ENCODE measurements at places on chromosomes 16 and 17. TPM values are rescaled to one million over a fixed set of nuclear protein-coding genes. Genes with fewer than 3 reads are reported as not detected.
A peak's percentile ranks its signal among the peaks of the same experiment; 100 is the strongest.

Gene DNAAF8
- 0.33 TPM for polyA plus RNA-seq

Gene AHSP
- polyA plus RNA-seq: not detected

Gene EVPLL
- polyA plus RNA-seq: 0.44 TPM

GRCh38 chr16:74601126-74601871 is 5.6 kb downstream of the GLG1 start:
- DNase-seq: no peak

- DNase-seq: no peak
Observed at GRCh38 chr16:35516551-35516950, 2057.1 kb downstream of the TP53TG3F start.

- DNase-seq: peak; percentile 51
Observed at GRCh38 chr17:47956791-47957590, 692 bp downstream of the PRR15L start.

- no peak for DNase-seq
Observed at GRCh38 chr17:42017866-42018200, 594 bp upstream of the DNAJC7 start.
